ENCODE measurements at places on chromosomes 16 and 17. TPM values are rescaled to one million over a fixed set of nuclear protein-coding genes. Genes with fewer than 3 reads are reported as not detected.

- no peak for DNase-seq
Measured at GRCh38 chr17:58305626-58306025, 23.0 kb downstream of the TSPOAP1 start.

GRCh38 chr17:50170662-50171370 lies 5.0 kb downstream of the SGCA start:
- DNase-seq = no peak

ZG16B gene
- not detected for total RNA-seq

- DNase-seq = no peak
Measured at GRCh38 chr17:73465130-73465952, 153.5 kb upstream of the CDC42EP4 start.

PIRT gene
- not detected for total RNA-seq

DNA sequence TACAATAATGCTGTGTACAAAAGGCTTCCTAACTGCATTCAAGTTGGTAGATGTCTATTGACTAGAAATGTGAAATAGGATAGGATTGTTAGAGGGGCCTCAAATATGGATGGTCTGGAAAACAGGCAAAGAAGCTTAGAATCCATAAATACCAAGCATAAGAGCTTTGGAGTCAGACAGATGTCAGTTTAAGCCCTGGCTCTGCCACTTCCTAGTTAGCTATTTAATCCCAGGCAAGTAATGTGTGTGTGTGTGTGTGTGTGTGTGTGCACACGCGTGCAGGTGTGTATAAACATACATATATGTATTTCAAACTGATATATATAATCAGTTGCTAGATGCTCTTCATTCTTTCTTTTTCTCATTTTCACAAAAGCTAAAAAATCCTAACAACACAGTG lies 66.7 kb downstream of the MMD start:
- DNase-seq = no peak

DNA sequence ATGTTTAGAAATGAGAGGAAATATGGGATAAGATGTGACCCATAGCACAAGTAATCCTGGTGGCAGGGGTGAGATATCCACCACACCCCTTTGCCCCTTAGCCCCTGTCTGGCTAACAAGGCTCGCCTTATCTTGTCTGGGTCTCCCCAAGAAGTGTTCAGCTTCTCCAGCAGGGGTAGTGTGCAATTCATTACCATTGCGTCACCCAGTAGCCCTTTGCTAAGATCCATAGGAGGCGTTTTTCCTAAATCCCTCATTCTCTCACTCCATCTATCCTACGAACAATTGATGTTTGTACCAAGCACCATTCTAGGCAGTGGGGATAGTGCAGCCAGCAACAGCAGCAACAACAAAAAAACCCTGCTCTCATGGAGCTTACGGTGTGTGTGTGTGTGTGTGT lies 30.8 kb downstream of the CCDC42 start:
- no peak for DNase-seq

KRTAP1-5 gene
- total RNA-seq = not detected

DNA sequence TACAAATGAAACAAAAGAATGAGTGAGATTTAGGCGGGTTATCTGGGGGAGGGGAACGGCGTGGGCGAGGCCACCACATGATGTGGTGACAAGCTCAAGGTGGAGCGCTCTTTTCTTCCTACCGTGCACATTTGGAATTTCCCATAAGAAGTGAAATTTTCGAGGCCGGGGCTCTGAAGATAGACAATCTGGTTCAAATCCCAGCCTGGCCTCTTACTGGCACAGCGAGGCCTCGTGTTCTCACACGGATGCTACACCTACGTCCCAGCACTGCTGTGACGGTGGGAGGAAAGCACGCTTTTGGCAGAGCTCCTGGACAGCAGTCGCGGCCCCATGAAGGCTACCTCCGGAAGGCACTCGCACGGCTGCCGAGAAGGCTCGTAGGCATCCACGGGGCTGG lies 25.2 kb downstream of the ZDHHC7 start:
- DNase-seq = no peak

DNA sequence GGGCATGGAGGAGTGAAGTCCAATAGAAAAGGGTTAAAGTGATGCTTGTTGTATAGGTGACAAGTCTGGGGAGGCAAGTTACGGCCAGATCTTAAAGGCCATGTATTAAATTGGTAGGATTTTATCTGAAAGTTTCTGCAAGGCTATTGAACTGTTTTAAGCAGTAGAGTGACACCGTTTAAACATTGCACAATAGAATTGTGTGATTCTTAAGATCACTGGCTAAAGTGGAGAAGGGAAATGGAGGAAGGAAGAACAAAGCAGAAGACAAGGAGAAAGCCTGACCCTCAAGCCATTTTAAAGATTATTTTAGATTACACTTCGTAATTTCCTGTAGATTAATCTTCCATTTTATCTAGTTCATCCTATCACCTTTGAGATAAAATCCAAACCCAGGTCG lies 5.6 kb upstream of the MPHOSPH6 start:
- no peak for DNase-seq

ZSCAN10 gene
- 0.22 TPM for total RNA-seq

DNAI2 gene
- total RNA-seq = not detected

GP2 gene
- total RNA-seq = not detected

DNA sequence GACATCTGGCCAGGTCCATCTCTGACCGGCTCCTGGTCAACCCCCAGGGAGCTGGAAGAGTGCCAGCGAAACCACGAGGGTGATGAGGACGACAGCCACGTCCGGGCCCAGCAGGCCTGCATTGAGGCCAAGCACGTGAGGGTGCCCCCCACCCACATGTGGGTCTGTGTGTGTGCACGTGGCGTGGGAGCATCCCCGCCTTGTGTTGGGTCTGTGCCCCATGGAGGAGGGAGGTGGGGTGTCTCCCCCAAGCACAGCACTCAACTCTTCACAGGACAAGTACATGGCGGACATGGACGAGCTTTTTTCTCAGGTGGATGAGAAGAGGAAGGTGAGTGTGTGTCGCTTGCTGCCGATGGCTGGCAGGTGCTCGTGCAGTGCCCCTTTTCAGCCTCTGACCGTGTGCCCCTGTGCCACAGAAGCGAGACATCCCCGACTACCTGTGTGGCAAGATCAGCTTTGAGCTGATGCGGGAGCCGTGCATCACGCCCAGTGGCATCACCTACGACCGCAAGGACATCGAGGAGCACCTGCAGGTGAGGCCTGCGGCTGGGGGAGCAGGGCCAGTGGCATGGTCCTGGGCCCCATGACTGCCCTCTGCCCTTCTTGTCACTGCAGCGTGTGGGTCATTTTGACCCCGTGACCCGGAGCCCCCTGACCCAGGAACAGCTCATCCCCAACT lies 1.7 kb downstream of the STUB1 start:
- DNase-seq = peak; percentile 16

GRCh38 chr16:11557801-11558200 lies 28.9 kb downstream of the LITAF start:
- DNase-seq = no peak

MAPT gene
- total RNA-seq = 2.2 TPM

GRCh38 chr16:11128211-11129141 lies 127.5 kb downstream of the SOCS1 start:
- peak; percentile 44 for DNase-seq

NXN gene
- total RNA-seq = 106 TPM

GRCh38 chr17:8695241-8695640 lies 49.4 kb downstream of the CCDC42 start:
- peak; percentile 62 for DNase-seq

TMIGD1 gene
- total RNA-seq = not detected

GRCh38 chr17:3943240-3943891 lies 20.9 kb downstream of the ATP2A3 start:
- no peak for DNase-seq

CCL7 gene
- total RNA-seq = not detected

ACSM3 gene
- 7.4 TPM for total RNA-seq

MMP2 gene
- 1,246 TPM for total RNA-seq

DNA sequence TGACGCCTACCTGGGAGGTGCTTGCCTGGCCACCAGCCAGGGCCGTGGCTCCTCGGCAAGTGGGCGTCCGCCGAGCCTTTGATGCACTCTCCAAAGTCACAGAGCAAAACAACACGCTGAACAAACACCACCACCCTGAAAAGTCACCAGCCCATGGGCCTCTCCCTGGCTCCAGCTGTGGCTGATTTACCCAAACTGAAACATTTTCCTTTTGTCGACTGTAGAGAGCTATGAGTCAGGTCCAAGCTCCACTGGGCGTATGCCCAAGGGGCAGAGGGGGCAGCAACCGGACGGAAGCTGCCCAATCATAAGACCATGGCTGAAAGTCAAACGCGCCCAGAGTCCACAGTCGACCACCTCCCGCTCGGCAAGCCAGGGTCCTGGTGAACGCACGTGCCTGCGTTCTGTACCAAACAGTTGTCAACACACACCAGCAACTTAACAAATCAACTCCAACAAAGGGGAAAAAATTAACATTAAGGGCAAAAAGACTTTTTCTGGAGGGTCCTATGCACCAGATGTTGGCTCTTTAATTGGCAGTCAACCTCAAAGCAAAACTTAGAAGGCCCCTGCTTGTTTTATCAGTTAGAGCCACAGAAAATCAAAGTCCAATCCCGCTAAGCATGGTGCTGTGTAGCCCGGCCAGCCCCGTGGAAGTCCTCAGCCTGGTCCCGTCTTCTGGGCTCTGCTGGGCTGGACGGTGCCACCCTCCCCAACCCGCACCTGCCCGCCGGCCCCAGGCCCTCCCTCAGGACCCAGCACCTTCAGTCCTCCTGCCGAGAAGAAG lies 47.3 kb downstream of the TBC1D16 start:
- DNase-seq = peak; percentile 73

DNA sequence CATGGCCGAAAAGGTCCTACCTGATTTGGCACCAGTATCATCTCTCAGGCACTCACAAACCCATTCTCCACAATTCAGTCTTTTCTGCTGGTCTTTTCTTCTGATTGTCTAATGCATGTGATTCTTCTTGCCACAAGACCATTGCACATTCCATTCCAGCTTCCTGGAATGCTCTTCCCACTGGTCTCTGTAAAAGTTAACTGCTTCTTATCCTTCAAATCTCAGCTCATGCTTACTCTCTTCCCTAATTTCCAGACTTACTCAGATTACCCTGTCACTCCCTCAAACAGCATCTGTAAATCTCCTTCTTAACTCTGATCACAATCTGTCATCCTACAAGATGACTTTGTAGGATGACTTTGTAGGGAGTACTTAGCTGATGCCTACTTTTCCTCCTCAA lies 320.2 kb downstream of the MAP2K6 start:
- peak; percentile 38 for DNase-seq

DNA sequence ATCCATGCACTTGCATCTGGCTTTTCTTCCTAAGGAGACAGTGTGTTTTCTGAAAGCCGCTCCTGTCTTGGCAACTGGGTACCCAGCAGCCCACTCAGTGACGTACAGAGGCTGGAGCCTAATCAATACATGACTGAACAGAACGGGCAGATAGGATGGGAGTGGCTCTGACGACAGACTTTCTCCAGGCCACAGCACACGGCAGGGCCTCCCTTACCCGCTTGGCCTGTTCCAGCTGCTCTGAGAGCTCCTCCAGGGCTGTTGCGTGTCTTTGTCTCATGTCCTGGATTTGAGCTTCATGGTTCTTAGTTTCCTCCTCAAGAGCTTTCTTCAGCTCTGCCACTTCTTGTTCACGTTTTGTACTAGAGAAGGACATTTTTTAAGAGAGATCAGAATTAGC lies 64.9 kb downstream of the NDEL1 start:
- DNase-seq = no peak

GRCh38 chr17:62941358-62941991 lies 24.6 kb upstream of the TANC2 start:
- DNase-seq = no peak
